CD4-positive, alpha-beta T cell treated with Interleukin-15 for 1 hour (primary cell): ENCODE measurements at places on chromosomes 3 and 15.

DNA sequence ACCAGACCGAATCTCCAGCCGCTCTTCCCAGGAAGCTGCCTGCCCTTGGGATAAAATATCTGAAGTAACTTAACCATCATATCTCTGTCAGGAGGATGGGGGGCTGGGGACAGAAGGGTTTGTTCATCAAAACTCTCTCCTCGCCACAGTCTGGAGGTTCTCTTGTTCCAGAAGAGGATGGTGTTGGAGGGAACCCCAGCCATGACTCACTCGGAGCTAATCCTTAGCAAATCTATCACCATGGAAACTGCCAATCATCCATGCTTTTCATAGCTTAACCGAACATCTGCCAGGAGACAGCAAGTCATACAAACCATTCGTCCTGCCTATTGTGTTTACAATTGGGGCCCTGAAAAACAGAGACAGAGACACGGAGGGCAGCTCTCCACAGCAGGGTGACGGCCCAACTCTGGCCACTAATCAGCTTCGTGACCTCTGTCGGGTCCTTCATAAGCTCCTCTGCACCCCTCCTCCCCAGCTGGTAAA lies 73.8 kb upstream of the HEG1 start:
- DNase-seq, result no peak

DNA sequence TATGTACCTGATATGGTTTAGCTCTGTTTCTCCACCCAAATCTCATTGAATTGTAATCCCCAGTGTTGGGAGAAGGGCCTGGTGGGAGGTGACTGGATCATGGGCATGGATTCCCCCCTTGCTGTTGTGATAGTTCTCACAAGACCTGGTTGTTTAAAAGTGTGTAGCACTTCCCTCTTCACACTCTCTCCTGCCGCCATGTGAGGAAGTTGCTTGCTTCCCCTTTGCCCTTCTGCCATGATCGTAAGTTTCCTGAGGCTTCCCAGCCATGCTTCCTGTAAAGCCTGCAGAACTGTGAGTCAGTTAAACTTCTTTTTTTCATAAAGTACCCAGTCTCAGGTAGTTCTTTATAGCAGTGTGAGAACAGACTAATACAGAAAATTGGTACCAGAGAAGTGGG lies 93.1 kb downstream of the C3orf70 start:
- no peak for DNase-seq

- DNase-seq, result peak; percentile 10
Observed at GRCh38 chr3:127072971-127073783, 90.3 kb downstream of the PLXNA1 start.

- DNase-seq, result no peak
Observed at GRCh38 chr15:53843869-53844569, 84.6 kb upstream of the WDR72 start.
